Substantia nigra (tissue), 51 donors: ENCODE measurements at places on chromosomes 4 and X.

- DNase-seq: no peak
These were observed 14.5 kb upstream of the PRRG3 start for GRCh38 chrX:151680805-151681204.

DNA sequence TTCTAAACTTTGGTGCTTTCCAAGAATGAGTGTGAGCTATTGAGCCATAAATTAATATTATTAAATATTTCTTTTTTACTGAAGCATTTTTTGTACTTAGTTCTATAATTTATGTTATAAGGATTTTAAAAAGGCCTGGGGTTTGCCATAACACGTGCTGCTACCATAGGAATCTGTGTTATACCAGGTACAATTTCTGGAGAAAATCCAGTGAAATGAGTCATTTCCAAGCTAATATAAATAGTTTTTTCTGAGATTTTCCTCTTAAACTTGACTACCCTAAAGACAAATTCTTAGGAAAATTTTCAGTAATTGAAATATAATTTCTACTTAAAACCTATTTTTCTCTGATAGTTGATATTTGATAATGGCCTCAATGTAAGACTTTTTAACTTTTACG lies 130.8 kb downstream of the TLL1 start:
- DNase-seq: no peak

DNA sequence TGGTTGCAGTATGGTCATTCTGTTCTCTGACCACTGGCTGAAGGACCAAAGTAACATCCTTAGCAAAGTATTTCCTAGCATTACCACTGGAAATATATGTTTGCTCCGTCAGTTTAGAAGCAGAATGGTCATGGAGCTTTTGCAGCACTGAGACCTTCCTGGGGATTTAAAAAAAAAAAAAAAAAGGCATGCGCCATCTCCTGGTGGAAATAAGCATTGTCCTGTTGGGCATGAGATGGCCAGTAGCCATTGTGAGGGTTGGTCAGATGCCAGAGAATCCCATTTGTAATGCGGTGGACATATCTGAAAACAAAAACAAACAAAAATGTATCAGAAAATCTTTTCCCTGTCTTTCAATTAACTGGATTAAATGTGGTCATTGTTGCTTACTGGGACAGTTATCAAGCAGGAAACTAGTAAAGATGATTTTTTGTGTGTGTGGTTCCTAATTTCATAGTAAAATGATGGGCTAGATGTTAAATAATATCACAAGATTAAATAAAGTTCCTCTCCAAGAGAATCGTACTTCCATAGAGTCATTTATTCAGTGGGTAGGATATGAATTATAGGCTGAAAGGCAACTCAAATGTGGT lies 139.6 kb downstream of the SOWAHB start:
- DNase-seq: no peak

- no peak for DNase-seq
These were observed 69.8 kb upstream of the NEIL3 start for GRCh38 chr4:177239878-177240277.

GRCh38 chr4:26736621-26737020 lies 124.0 kb upstream of the STIM2 start:
- no peak for DNase-seq

- no peak for DNase-seq
These were observed 89.9 kb downstream of the FTHL17 start for GRCh38 chrX:30981968-30982367.

DNA sequence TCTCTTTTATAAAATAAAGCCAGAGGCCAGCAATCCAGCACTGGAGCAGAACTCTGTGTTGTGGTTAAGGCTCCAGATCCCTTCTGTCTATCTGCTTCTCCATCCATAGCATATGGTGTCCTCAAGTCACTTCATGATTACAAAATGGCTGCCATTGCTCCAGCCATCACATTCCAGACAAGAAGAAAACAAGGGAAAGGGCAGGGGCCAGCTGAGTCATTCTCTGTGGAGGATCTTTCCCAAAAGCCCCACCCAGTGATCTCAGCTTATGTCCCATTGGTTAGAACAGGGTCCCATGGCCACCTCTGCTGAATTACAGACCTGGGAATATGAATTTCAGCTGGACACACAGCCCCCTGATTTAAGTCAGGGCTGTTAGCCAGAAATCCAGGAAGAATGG lies 34.1 kb upstream of the MAN2B2 start:
- no peak for DNase-seq

- no peak for DNase-seq
These were observed 114.6 kb downstream of the ARHGAP10 start for GRCh38 chr4:147846318-147847155.

DNA sequence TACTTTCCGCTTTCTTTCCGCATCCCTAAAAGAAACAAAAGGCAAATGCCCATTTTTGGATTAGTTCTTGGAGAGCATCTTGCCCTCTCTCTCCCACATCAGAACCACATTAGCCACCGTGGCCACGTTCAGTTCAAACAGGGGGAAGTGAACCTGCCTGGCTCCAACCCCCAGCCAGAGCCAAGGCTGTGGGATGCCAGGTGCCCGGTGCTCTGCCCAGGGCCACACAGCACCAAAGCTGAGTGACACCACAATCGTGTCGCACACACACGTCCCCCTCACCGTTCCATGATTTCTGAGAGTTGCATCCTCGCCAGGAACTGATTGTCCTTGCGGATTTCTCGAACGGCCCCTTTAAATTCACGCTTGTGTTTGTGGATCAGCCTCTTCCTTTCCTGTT lies 24.3 kb downstream of the NOP14 start:
- no peak for DNase-seq

GRCh38 chrX:153969125-153969903 lies 2.3 kb downstream of the HCFC1 start:
- DNase-seq: no peak

GRCh38 chrX:48939524-48940228 lies 17.7 kb downstream of the OTUD5 start:
- no peak for DNase-seq

DNA sequence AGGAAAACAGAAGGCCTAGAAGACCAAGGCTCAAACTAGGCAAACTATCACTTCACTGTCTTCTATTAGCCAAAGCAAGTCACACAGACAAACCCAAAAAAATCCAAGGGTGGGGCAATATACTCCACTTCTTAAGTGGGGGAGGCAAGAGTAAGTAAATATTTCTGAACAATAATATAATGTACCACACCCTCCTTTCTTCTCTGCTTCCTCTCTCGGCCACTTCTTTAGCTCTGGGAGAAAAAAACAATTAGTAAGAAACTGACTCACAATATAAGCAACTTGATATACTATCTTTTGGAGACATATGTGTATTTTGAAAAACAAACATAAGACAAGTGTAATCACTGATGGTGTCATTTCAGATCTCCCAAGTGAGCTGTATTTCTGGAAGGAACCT lies 14.8 kb downstream of the DCAF8L1 start:
- no peak for DNase-seq

DNA sequence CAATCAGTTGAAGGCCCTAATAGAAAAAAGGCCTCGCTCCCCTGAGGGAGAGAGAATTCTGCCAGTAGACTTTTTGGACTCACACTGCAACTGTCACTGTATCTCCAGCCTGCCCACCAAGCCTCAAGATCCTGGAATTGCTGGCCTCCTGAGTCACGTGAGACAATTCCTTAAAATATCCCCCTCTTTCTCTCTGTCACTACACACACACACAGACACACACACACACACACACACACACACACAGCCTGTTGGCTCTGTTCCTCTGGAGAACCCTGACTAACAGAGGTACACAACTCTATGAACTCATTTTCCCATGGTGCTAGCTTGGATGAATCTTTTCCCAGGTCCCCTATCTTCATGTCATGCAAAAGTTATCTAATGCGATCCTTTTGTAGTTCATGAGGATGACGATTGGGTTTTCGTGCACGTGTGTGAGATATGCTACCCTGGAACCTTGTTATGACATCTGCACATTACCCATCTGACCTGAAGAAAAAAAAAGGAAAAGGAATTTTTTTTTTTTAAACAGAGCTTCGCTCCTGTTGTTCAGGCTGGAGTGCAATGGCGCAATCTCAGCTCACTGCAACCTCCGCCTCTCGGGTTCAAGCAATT lies 13.7 kb downstream of the CLRN2 start:
- no peak for DNase-seq

- DNase-seq: no peak
These were observed 145.9 kb upstream of the GNPDA2 start for GRCh38 chr4:44872246-44872645.

- no peak for DNase-seq
These were observed 55.7 kb downstream of the IL15 start for GRCh38 chr4:141692081-141692480.

DNA sequence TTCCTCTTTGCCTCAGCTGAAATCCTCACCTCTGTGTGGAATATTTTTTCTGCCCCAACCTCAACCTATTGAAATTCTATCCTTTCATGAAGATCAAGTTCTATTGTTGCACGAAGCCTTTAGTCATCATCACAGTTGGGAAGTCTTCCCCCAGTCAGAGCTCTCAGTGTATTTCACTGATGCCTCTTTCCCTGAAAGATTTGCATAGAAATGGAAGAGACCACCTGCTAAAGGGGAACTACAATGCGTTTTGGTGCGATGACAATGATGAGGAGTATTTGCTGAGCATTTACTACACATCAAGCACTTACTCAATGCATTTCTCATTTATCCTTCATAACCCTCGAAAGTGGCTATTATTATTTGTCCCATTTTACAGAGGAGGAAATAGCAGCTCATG lies 151.2 kb upstream of the KLF3 start:
- DNase-seq: no peak

DNA sequence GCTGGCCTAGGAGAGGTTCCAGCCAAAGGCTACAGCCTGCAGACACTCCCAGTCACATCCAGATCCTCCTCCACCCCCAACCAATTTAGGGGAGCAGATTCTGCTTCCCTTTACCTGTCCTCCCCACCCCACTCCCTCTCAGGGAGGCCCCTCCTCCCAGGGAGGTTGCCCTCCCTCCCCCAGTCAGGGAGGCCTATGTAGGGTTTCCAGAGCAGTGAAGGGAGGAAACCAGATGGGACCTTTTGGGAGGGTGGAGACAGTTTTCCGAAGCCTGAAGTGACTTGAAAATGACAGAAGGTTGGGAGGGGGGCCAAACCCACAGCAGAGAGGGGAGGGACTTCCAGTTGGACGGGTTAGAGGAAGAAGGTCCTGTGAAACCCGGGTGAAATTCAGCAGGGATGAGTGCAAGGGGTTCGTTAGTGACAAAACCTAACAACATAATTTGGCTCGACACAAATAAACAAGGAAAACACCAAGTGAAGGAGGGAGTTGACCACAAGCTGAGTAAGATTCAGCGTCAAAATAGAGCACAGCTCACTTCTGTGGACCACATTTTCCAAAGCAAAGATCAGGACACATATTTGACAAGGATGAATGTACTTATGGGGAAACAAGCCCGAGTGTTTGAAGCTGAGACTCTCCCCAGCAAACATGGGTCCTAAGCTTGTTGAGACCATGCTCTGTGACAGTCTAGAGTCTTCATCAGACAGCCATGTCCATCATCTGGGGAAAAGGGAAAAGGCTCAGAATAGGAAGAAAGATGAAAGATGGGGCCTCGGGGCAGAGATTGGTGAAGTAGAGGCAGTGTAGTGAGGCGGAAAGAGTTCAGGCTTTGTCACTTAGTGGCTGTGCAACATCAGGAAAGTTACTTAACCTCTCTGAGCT lies 46.4 kb downstream of the PRPS1 start:
- DNase-seq: peak; percentile 2

GRCh38 chr4:108950158-108950915 lies 187.5 kb upstream of the ETNPPL start:
- DNase-seq: no peak

- DNase-seq: no peak
These were observed 34.1 kb downstream of the EXOC1 start for GRCh38 chr4:55887594-55887993.

DNA sequence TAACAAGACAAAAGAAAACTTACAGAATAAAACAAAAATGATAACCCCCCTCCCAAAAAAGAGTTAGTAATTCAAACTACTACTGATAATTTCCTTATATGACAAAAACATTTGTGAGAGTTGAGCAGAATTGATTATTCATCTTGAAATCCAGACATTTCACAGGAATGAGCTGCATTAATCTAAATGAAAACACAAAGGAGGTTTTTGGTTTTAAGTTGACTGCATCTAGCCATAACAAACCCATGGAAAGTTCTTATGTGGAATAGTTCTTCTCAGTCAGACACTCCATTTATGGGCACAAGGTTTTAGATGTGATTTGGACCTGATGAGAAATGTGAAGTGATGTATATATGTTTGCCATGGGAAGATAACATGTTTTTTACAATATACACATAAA lies 95.4 kb downstream of the VCX2 start:
- DNase-seq: no peak

- DNase-seq: no peak
These were observed 1.2 kb downstream of the USP46 start for GRCh38 chr4:52657618-52658501.

DNA sequence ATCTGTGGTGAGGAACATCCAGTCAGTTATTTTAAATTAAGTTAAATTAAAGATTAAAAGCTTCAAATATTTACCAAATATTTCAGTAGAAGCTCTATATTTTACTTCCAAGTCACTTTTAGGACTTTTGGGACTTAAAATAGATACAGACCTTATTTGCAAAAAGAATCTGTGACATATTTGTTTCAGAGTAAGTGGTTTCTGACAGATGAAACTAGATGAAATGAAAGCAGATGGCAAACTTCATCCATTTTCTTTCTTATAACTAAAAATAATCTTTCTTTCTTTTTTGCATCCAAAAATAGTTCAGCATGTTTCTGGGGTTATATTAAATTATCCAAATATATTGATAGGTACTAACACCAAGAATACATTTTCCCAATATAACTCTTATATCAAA lies 6.6 kb upstream of the UTP3 start:
- no peak for DNase-seq

DNA sequence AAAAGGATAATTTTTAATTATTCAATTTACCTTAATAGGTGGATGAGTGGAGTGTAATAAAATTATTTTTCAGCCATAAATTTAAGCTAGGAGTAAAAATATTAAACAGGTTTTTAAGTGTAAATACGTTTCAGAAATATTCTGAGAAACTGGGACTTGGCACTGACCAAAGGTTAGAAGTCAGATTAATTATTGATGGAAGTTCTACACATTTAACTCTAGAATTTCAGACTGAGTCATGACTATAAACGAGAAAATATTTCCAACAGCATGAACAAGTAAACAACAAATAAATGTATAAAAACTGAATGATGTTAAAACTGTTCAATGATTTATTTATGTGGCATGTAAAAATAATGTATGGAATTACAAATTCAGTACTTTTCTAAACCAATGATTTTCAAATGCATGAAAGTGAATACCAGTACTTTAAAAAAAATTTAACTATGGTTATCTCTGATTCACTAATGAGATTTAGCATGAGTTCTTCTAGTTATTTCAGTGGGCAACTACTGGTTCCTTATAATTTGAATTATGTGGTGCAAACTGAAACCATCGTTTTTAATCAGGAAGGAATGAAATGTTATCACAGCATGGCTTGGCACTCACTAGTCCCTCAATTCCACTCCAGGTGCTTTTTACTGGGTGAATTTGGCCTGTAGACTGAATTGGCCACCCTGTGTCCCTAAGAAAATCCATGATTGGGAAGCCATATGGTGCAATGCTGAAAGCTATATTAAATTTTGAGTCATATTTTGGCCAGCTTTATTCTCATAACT lies 244.2 kb downstream of the FSTL5 start:
- no peak for DNase-seq
